ENCODE measurements at places on chromosomes 4 and X.

DNA sequence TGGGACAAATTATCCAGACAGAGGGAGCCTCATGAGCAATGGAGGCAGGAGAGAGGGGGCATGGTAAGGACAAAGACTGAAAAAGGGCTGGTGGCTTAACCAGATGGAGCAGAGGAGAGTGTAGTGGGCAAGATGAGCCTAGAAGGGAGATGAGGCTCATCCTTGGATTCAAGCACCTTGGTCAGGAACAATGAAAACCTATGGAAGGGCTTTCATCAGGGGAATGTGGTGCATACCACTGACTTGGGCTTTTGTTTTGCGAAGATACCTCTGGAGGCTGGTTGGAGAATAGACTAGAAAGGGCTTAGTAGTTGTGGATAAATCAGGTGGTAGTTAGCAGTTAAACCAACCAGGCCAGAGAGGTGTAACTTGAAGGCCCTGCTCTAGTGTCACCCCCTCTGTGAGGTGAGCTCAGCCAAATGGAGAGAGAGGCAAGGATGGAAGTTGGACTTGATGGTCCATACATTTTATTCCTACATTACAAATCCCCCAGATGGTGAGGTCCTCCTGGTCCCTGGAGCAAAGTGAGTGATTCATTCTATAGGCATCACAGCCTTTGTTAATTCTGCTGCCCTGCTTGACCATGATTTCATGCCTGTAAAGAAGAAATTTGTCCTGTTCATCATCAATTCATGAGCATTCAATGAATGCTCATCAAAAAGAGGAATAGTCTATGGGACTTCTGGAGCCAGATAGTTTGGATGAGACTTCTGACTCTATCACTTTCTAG is 264.8 kb upstream of the IGFBP7 start:
- no peak for DNase-seq

DNA sequence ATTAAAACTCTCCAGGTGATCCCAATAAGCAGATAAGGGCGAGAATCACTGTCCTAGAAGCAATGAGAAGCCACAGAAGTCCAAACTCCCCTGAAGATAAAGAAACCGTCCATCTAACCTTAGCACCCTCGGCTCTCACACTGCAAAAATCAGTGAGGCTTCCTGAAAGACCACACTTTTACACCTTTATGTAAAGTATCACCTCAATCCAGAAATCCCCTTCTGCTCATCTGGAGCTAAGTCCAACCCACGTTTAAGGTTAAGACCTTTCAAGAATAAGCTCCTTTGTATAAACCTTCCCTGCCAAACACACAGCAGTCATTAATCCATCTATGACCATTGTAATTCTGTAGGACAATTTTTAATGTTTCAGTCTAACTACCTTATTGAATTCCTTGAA is 41.7 kb downstream of the LIN54 start:
- no peak for DNase-seq

DNA sequence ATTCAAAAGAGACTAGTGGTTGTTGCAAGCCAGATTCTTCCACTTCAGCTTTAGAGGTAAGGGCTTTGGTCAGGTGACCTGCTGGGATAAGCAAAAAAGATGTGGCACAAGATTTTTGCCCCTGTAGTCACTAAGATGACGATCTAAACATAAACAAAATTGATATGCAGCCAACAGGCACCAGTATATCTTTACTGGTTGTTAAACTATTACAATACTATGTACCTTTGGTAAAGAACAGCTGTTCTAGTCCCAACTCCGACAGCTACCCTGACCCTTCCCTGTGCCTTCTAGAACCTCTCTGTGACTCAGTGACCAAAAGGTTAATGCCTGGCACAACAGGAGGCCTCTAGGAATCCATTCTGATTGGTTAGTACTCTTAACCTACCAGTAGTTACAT is 59.6 kb downstream of the MGST2 start:
- no peak for DNase-seq

DNA sequence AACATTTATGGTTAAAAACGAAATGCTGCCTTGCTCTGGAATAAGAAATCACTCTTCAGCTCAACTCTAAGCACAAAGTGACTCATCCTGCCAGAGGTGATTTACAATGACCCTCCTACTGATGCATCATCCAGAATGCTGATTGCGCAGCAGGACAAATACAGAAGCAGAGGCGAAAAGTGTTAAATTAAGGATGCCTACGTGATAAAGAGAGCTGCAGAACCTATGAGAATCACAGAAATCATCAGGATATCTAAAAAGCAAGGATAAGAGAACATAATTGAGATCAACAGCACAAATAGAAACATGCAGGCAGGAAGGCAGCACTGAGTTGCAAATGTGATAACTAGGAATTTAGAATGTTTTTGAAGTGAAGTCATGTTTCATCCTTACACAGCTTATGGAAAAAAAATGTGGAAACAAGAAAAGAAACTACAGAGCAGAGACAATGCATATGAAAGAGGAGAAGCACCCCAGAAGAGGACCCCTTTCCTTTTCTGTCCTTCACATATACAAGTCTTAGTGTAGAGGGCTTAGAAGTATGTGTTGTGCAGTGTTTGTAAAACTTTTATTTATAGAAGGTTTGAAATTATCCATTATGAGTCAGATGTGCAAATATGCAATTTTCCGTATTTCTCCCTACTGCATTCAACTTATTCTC is 188.4 kb downstream of the SLC7A11 start:
- DNase-seq = no peak

GRCh38 chr4:37431417-37431743 is 186.8 kb downstream of the NWD2 start:
- DNase-seq = no peak

Data from T-cell (primary cell).